Prostate gland (tissue), 2 donors: ENCODE measurements at places on chromosomes 3 and 15. TPM values are rescaled to one million over a fixed set of nuclear protein-coding genes. Genes with fewer than 3 reads are reported as not detected.

GPR149 gene
- total RNA-seq: not detected

TMIE gene
- total RNA-seq: 1.6 TPM

DNA sequence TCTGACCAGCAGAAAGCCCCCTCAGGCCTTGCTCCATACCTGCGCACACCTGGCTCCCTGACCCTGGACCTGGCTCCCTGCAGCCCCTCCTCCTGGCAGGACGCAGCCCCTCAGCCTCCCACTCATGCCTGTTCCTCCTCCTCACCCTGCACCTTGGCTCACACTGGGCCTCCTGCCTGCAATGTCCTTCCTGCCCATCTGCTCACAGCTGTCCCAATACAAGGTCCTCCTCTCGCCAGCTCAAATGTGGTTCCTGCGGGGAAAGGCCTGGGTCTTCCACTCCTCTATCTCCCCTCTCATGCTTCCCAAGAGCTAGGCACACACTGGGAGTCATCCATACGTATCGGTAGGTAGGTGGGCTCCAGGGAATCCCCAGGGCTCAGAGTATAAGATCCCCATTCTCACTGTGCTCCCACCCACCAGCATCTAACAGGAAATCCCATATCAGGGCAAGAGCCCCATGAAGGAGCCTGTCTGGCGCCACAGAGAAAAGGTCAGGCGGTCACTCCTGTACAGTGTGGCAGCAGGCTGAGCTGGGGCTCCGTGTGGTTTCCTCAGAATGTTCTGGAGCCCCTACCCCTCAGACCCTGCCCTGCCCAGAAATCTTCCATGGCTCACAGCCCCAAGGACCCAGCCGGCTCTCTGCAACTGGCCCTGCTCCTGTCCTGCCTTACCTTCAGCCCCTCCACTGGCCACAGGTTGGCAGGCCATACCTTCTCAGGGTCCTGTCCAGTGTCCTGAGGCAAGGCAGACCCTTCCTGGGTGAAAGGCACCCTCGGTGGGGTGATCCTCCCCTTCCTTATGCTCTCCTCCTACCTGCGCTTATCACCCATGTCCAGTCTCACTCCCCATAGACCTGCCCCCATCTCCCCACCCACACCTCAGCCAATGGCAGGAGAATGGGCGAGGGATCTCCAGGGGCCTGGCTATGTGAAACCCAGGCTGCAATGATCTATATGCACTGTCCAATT is 10.9 kb downstream of the PLCD1 start:
- DNase-seq: no peak

DNA sequence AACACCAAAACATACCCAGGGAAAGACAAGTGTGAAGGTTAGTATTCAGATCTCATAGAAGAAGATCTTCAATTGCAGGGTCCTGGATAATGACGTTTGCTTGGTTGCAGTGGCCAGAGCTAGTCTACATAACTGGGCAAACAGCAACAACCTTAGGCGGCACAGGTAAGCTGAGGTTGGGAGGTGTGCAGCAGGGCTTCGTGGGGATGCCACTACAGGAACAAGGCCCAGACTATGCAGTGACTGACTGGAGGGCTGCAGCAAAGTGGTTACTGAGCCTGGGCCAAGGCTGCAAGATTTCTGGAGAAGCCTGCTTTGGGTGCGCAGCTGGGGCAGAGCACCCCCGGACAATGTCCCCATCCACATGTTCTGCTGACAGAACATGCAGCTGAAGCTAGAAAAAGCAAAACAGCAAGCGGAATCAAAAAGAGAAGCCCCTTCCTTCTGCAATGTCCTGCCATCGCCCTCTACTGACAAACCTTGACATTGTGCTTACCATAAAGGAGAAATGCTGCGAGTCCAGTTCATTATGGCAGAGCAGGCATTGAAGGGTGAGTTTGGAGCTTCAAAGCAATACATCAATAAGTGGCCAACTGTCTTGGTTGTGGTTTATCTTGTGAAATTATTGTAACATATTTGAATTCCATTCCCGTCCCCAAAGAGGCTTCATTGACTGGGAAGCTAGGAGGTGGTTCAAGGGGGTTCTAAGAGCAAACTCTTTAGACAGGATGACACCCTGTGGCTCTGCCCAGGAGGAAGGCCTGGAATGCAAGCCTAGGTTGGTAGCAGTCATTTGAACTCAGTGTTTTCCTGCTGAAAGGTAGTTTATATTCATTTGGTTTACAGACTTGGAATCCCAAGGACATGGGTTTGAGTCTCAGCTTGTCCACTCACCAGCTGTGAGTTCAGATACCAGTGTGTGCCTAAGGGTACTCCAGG is 217.0 kb downstream of the PDCD6IP start:
- no peak for DNase-seq

DNA sequence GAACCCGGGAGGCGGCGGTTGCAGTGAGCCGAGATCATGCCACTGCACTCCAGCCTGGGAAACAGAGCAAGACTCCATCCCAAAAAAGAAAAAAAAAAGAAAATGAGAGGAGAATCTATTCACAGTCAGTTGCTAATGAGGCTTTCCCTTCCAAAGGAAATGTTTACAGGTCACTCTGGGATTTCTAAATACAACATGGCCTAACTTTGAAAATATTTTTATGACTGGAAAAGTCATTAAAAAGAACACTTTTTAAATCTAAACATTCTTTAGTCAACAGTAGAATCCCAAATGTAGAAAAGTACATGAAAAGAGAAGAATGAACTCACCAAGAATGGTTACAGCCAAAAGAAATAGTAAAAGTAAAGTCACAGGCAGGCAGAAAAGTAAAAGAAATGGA is 78.6 kb downstream of the PLD1 start:
- no peak for DNase-seq

GRCh38 chr15:41256103-41256502 is 25.0 kb downstream of the CHP1 start:
- no peak for DNase-seq
